ENCODE measurements at places on chromosomes 11 and 22. TPM values are rescaled to one million over a fixed set of nuclear protein-coding genes. Genes with fewer than 3 reads are reported as not detected.

DNA sequence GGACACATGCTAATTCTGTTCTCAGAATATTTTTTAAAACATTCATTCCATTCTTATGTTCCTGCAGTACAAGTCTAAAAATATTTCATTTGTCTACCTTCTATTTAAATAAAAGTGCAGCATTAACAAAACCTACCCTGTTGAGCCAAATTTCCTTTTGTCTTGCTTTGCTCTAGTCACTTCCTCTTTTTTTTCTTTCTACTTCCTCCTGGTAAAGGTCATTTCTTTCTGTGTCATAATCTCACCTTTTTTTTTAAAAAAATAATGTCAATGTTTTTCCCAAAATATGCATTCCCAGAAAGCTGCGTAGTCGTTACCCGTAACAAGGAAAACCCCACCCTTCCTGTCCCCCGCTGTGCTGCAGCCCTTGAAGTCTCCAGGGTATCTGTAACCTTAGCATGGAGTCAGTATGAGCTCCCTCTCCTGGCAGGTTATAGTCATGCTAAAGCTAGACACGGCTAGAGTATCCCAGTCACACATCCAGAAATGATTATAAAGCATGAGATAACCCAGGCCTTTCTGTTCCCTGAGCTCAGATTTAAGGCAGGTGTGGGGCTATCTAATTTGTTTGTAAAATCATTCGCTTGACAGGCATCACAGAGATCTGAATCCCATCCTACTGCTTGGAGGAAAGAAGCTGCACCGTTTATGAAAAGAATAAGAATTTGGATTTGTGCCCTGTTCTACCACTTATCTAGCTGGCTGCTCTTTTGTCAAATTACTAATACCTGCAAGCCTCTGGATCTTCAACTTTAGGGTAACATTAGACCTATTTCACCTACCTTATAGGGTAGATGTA, 51.1 kb upstream of the EED start:
- peak; percentile 67 for ATAC-seq

- ATAC-seq = no peak
Observed at GRCh38 chr11:1397146-1397861, 7.6 kb downstream of the BRSK2 start.

Gene P2RY2
- total RNA-seq = 0.22 TPM

Gene SNX32
- total RNA-seq = 5.7 TPM

DNA sequence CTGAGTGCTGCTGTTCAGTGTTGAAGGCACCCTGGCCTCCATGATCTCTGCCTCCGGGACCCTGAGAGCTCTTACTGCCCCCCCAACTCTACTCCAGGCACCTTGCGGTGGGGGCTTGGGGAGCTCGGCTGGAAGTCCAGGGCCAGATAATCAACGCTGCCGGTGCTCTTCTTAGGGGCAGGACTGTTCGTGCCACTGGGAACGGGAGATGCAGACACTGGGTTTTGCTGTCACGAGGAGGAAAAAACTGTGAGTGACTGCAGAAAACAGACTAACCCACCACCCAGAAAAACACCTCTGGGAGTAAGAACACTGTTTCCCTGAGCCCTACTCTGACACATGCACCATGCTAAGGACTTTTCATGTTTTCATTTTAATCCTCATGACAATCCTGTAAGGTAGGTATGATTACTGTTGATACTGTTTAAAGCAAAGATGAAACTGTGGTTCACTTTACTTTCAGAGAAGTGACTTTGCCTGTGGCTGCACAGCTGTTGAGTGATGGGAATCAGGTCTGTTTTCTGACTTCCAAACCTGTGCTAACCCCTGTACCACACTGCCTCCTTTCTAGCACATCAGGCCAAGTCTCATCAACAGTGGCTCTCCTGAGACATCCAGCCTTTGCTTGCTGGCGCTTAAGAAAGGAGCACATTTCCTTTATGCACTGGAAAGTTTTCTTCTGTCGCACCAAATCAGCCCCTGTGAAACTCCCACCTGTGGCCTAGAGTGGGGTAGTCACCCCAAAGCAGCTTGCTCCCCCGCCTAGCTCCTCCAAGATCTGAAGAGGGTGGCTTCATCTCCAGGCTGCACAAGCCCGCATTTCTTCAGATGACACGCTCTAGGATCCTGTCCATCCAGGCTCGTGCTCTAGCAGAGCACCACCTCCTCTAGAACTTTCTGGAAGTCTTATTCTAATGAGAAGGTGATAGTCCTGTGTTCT, 31.8 kb downstream of the USP35 start:
- no peak for ATAC-seq

Gene SMC1B
- total RNA-seq = 0.05 TPM

DNA sequence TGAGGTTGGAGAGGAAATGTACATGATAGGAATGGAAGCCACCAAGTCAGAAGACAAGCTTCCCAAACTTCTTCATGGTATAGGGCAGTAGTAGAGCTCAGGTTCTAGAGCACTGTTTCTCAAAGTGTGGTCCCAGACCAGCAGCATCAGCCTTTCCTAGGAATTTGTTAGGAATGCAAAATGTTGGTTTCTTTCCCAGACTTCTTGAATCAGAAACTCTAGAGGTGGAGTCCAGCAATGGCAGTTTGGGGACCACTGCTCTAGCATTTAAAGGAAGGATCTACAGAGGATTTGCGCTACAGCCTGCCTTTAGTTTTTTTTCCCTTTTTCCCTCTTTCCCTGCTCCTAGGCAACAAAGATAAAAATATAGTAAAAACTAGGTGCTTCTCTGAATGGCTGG, 17.0 kb upstream of the MMP12 start:
- ATAC-seq = no peak

Gene MAJIN
- not detected for total RNA-seq

- ATAC-seq = no peak
Observed at GRCh38 chr22:47192651-47193437, 430.4 kb downstream of the TBC1D22A start.

Gene ZBTB16
- 11.3 TPM for total RNA-seq

Gene TSPAN18
- total RNA-seq = 20.4 TPM

- ATAC-seq = no peak
Observed at GRCh38 chr22:30371321-30371720, 14.5 kb downstream of the CCDC157 start.

GRCh38 chr11:94769880-94770279, 1.7 kb downstream of the AMOTL1 start:
- ATAC-seq = no peak

Gene PAMR1
- 428 TPM for total RNA-seq

DNA sequence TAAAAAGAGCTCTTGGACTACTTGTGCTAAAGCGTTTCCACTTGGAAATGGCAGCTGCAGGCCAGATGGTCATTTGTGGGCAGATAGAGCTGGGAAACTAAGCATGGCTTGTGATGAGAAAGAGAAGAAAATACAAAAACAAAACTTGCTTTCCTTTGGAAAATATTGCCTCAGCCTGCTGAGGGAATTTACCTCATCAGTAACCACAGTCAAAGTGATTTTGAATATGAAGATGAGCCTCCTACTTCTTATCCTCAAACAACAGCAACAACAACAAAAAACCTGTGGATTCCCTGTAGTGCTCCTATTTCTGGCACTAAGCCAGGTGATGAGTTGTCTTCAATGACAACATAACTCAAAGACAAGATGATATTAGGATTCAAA, 62.7 kb upstream of the FIBIN start:
- no peak for ATAC-seq

DNA sequence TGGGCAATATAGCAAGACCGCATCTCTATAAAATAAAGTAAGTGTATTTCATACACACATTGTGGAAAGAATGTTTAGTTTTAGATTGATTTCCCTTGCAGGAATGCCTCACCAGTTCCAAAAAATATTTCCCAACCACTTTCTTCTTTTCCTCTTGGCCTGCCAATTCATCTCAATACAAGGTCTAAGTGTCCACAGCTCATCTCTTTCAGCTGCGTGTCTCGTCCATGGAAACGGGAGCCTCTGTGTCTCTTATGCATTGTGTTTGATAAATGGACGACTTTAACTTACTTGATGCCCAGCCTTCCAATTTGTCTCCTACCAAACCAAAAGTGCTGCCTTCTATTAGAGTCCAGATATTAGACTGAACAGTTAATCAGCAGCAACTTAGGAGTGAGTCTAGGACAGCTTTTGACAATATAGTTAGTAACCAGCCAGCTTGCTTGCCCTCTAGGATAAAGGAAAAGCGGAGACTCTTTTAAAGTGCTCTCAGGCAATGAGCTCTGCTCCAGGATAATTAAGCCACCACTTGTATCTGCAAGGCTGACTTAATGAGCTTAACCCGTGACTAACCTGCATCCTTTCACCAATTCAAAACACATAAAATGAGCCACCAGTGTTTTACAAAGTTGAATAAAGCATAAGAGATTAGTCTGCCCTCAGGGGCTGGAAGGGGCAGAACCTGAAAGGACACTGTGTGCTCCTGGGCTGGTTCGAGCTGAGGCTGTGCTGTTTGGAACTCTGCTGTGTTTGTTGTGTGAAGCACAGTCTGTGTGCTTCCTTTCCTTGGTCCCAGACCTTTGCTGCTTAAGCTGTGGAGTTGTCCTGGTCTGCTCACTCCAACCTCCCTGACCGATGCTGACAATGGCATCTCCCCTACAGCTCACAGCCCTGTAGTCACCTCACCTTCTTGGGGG, 27.5 kb downstream of the FBXO7 start:
- peak; percentile 93 for ATAC-seq

DNA sequence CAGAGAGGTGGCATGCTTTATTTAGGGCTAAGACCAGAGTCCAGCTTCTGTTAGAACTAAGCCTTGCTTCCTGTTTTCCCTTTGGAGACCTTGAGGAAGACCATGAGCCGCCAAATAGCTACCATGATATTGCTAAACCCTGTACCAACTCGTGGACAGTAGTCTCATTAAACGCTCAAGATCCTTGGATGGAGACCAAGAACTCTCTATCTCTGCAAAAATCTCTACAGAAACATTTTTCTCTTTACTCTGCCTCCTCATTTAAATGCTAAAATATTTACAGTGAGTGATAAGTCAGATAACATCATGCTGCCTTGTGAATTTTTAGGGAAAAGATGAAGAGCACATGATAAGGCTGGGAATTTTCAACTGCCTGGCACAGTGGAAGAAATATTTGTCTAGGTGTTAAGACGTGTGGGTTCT, 197.8 kb downstream of the MAML2 start:
- no peak for ATAC-seq

GRCh38 chr11:63672936-63673539, 1.9 kb upstream of the ATL3 start:
- no peak for ATAC-seq

DNA sequence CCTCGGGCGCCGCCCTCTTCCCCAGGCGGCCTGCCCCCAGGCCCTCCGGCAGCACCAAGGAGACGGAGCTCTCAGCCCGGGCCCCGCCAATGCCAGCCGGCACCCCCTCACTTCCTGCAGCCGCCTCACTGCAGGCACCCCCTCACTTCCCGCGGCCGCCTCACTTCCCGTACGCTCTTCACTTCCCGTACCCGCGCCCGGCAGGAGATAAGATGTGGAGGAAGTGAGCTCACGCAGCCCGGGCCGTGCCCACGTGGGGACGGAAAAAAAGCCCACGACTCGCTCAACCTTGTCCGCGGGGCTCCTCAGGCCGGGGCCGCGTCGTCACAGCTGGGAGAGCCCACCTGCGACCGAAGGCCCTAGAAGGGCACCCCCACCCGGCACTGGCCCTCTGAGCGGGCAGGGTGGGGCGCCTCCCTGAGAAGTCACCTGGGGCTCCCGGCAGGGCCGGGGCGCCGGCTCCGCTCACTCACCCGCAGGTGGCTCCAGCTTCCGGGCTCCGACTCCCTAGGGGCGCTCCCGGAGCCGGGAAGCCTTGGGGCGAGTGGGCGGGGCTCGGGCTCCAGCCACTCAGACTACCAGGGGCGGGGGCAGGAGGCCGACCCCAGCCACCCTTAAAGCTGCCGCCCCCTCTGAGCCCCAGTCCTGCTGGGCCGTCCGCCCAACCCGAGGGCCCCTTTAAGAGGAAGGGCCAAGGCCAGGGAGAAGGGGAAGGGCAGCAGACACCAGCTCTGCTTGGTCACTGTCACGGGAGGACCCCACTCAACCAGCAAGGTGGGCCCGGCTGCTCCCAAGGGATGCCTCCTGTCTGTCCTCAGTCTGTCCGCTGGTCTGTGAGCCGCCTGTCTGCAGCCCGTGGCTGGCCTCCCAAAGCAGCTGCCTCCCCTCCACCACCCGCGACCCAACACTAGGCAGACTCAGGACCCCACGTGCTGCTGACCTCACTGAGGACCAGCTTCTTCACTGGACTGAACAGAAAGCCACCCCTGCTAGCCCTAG, 31.4 kb downstream of the PISD start:
- peak; percentile 80 for ATAC-seq

DNA sequence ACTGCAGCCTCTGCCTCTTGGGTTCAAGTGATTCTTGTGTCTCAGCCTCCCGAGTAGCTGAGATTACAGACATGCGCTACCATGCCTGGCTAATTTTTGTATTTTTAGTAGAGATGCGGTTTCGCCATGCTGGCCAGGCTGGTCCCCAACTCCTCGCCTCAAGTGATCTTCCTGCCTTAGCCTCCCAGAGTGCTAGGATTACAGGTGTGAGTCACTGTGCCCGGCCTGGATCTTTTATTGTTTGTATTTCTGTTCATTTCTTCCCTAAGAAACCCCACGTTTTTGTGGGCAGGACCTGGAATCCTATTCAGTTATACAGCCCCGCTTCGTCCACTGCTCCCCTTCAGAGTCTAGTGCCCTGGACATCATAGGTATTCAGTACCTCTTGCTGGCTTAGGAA, 28.7 kb downstream of the ZBTB16 start:
- ATAC-seq = no peak

Gene SYNGR1
- 5.7 TPM for total RNA-seq

Gene TRIM22
- total RNA-seq = 246 TPM

- ATAC-seq = no peak
Observed at GRCh38 chr11:58741127-58741526, 9.4 kb upstream of the GLYAT start.

Gene LRRC56
- total RNA-seq = 1.2 TPM

GRCh38 chr11:57316017-57316416, 8.7 kb downstream of the TNKS1BP1 start:
- ATAC-seq = no peak

GRCh38 chr22:18085188-18085587, 7.4 kb downstream of the PEX26 start:
- no peak for ATAC-seq

DNA sequence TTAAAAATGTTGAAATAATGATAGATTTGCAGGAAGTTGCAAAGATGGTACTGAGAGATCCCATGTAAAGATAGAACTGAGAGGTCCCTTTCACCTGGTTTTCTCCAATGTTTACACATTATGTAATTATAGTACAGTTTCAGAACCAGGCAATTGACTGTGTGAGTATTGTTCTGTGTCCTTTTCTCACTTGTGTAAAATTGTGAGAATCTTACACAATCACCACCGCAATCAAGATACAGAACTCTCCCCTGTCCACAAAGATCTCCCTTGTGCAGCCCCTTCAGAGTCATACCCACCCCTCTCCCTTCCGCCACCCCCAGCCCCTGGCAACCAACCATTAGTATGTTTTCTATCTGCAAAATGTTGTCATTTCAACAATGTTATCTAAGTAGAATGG, 119.8 kb upstream of the NAV2 start:
- no peak for ATAC-seq

Measured in motor neuron (in vitro differentiated cells).